ENCODE measurements at places on chromosomes 5 and 9. TPM values are rescaled to one million over a fixed set of nuclear protein-coding genes. Genes with fewer than 3 reads are reported as not detected.

Gene SCGB3A2
- not detected for total RNA-seq

Gene SLC34A1
- total RNA-seq: not detected

Gene UBE2R2
- total RNA-seq: 22.6 TPM

Gene MORN5
- total RNA-seq: not detected

Gene CCDC69
- 201 TPM for total RNA-seq

Gene ZNF367
- 1.2 TPM for total RNA-seq

Gene IL4
- not detected for total RNA-seq

Gene AIF1L
- 22.5 TPM for total RNA-seq

GRCh38 chr9:1723522-1724015 is 291.6 kb upstream of the SMARCA2 start:
- DNase-seq: no peak

DNA sequence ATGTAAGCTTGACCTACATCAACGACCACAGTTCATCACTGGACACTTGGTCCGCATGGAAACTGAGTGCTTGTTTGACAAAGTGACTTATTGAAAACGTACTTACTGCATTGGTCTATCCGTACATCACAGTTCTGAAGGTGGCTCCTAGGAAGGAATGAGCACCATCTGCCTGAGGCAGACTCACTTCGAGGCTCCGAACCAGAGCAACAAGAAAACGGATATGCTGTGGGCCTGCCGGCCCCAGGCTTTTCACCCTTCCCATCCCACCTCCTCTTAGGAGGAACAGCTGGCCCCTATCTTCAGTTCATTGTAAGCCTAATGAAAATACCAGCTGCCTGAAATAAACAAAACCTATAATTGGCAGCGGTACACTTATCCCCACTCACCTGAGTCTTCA is 67.2 kb upstream of the TSLP start:
- DNase-seq: no peak

DNA sequence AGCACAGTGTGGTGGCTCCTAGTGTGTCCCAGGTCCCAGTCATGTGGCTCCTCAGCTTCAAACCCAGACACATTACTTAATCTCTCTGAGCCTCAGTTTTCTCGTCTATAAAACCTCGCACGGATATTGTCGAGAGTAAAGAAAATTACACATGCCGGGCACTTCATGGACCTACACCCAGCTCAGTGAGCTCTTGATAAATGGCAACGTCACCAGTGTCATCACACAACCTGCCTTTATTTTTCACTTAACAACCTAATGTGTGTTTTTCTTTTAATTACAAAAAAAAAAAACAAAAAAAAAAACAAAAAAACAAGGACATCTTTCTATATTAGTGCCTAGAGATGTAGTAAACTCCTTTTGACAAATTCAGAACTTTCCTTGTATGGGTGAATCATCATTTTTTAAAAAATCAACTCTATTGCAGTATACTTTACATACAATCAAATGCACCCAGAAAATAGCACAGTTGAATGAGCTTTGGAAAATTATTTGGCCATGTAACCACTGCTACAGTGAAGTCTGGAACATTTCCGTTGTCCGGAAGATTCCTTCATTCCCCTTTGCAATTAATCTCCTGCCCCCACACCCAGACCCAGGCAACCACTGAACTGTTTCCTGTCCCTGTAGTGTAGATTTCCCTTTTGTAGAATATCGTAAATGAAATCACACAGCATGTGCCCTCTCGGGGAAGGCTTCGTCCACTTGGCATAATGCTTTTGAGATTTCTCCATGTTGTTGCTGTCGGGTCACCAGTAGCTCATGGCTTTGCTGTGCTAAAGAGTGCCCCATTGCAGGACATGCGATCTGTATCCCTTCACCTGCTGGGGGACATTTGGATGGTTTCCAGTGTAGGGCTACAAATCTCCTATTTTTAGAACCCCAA is 100.4 kb upstream of the LARP1 start:
- no peak for DNase-seq

DNA sequence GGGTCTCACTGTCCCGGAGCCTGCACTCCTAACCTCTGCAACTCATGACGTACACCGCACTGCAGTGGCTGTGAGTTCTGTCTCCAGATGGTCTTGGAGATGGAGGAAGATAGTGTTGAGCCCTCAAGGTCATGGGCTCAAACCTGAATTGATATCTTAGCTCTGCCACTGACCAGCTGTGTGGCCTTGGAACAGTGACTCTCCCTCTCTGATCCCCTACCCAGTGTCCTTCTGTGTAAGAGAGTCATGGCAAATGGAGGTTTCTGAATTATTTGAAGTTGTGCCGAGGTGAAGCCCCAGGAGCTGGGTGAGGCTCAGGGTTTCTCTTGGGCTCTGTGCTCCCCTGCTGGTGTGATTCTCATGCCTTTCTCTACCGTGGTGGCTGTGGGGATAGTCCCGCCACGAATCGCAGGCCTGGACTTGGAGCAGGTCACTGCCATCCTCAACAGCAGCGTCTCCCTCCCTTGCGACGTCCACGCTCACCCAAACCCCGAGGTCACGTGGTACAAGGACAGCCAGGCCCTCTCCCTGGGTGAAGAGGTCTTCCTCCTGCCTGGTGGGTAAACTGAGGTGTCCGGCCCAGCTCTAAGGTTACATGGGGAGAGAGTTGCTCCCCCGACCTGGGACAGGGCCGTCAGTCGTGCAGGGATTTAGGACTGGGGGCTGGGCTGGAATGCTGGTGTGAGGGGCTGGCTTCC is 60.6 kb upstream of the ASS1 start:
- no peak for DNase-seq

DNA sequence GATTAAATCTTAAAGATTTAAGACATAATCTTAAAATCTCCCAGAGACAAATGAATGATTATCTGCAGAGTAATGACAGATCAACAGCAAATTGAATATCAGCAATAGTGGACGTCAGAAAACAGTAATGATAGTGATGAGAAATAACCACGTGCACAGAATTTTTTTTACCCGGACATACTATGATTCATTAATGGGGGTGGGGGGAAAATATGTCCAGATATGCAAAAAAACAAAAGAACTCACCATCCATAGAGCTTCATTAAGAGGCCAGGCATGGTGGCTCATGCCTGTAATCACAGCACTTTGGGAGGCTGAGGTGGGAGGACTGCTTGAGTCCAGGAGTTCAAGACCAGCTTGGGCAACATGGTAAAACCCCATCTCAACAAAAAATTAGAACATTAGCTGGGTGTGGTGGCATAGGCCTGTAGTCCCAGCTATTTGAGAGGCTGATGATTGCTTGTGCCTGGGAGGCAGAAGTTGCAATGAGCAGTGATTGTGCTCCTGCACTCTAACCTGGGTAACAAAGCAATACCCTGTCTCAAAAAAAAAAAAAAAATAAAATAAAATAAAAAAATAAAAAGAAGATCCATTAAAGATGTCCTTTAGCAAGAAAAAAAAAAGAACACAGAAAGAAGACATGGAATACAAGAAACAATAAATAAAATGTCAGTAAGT is 30.9 kb upstream of the SHOC1 start:
- no peak for DNase-seq

- DNase-seq: no peak
Observed at GRCh38 chr5:154370813-154371212, 75.0 kb upstream of the SAP30L start.

DNA sequence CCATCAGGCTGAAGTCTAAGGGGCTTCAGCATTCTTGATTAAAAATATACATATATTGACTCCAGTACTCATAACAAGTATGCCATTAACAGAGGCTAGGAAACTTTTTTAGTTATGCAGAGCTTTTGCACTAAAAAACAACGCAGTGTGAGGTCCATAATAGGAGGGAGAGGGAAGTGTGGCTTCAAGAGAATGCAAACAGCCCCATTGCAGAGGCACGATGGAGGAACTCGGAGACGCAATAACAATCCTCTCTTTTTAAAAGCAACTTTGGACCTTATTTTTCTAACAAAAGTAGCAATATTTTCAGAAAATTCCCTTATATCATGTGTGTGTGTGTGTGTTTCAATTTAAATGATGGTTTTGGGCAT is 150.0 kb upstream of the PTCH1 start:
- DNase-seq: no peak

- no peak for DNase-seq
Observed at GRCh38 chr9:91760906-91761305, 189.1 kb downstream of the ROR2 start.

DNA sequence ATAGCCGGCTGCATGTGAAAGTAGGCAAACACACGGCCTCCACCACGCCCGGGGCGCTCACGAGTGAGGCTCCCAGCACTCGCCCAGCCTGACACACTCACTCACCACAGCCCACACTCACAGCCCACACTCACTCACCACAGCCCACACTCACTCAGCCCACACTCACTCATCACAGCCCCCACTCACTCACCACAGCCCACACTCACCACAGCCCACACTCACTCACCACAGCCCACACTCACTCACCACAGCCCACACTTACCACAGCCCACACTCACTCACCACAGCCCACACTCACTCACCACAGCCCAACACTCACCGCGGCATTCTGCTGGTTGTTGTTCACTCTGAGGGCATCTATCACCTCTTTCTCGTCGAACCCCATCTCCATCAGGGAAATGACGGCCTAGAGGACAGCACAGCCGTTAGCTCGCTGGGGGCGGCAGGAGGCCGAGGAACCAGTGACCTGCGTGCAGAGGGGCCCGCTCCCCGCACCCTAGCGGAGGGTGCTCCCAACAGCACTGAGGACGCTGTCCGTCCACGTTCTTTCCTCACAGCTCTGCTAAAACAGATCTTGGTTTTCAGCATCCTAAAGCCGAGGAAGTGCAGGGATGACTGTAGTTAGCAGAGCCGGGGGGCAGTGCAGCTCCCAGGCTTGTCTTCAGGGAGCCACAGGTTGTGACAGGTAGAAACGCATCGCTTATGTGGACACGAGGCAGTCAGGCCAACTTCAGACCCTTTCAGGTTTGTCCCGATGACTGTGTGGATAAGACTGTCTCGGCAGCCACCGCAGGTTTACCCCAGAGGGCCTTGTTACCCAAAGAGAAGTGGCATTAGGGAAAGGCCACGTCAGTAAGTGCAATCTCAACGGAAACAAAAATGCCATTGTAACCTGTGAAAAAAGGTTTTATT is 21.6 kb downstream of the UBAC1 start:
- no peak for DNase-seq

- no peak for DNase-seq
Observed at GRCh38 chr9:117672369-117672768, 31.8 kb upstream of the TLR4 start.

Measured in breast epithelium (tissue), 4 donors.